ENCODE measurements at places on chromosomes 11 and 22.

- no peak for DNase-seq
These were observed 14.3 kb upstream of the ARFGAP3 start for GRCh38 chr22:42871146-42872050.

GRCh38 chr22:48018346-48018745 lies 1255.9 kb downstream of the TBC1D22A start:
- no peak for DNase-seq

GRCh38 chr11:112852143-112852866 lies 108.9 kb upstream of the NCAM1 start:
- DNase-seq, result no peak

DNA sequence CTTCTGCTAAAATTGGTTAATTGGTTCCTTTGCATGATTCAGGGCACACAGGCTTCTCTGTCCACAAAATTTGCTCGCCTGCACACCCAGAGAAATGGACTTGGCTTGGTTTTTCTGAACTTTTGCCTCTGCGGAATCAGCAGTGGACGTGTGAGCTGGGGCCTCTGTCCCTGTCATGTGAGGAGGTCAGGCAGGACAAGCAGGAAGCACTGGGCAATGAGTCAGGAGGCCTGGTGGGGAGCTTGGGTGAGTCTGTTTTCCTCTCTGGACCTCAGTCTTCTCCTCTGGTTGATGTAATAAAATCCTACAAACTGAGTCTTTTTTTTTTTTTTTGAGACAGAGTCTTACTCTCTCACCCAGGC lies 10.4 kb upstream of the CELSR1 start:
- no peak for DNase-seq

DNA sequence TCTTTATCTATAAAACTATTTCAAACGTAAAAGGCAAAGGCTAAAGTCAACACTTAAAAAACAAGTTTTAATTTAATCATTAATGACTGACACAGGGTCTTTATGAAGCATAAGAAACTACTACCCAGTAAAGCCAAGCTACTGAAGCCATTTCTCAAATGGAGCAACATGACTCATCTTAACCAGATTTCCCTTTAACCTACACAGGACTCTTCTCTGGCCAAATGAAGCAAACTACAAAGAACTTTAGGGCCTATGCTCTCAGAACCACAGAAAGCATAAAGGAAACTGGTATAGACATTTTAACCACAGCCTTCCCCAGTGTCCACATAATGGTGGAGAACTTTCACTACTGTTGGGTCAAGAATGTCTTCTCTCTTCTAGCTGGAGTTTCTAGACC lies 34.7 kb downstream of the ALG9 start:
- DNase-seq, result no peak

DNA sequence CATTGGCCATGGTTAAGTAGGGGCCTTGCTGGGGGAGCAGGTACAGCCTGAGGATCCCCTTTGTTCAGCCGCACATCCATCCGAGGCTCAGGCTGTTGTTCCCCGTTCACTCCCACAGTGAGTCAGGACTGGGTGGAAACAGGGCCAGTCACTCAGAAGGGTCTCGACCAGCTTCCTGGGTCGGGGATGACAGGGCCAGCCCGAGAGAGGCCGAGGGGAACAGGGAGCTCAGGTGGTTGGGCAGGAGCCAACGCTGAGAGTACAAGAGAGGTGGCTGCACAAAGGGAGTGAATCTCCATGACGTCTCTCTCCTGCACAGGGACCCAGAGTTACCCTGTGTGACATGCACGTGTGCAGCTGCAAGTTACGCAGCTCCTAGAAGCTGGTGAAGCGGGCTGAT lies 97.2 kb upstream of the SHANK2 start:
- DNase-seq, result no peak

GRCh38 chr22:48476577-48476976 lies 1351.1 kb downstream of the BRD1 start:
- DNase-seq, result no peak

GRCh38 chr11:285894-286220 lies 3.1 kb upstream of the PGGHG start:
- DNase-seq, result no peak

DNA sequence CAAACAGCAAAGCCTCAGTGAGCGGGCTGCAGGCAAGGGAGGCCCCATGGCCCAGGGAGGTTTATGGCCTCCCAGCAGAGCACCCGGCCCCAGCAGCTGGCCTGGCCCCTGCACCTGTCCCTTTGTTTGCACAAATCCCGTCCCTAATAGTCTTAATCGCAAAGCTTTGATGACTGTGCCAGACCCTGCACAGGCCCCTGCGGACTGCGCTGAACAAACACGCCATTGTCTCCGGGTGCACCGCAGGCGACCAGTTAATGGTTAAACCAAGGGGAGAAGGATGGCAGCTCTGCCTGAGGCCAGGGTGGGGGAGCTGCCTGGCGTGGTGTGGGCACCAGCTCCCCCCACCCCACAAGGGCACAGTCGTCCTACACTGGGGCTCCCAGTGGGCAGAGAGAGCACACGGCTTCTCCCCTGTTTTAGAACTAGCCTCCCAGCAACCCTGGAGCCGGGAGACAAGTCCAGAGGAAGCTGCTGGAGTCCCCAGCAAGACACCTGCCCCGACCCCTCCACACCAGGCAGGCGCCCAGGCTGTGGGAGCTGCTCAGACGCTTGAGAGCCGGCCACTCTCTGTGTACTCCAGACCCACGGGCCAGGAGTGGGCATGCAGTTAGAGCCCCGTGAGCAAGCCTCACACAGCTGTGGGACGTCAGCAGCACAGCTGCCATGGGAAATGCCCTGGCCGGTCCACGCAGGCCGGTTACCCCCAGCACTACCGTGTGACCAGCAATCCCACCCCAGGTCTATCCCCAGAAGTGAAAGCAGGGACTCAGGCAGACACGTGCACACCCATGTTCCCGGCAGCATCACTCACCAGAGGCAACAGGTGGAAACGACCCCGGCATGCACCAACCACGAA lies 39.7 kb upstream of the TH start:
- DNase-seq, result no peak

DNA sequence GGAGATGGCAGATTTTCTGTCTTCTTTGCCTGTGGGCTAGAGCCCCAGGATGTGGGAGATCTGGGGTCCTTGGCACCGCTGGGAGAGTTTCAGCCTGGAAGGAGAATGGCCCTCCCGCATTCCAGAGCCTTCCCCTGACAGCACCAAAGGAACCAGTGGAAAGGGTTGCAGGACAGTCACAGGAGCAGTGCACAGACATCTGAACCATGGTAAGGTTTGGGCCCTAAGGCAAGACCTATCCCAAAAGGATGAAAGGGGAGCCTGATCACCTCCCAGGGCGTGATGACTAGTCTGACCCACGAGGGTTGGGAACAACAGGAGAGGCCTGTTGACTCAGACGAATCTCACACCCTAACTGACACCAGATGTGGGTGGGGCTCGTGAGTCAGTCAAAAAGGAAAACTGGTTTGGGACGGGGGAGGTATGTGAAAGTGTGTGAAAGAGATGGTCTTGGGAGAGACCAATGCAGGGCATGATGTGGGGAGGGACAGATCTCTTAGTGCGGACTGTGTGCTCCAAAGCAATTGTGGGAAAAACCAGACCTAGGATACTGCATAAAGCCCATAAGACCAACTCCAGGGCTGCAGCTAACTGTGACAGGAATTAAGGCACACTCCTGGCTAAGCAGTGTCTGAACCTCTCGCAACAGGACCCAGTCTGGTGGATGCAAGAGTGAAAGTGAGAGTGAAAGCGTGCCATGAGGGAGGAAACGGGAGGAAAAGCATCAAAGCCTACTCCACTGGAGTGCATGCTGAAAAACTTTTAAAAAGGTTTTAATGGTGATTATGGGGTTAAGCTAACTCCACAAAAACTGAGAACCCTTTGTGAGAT lies 39.1 kb upstream of the GLYAT start:
- peak; percentile 5 for DNase-seq

- peak; percentile 28 for DNase-seq
These were observed 18.1 kb upstream of the MYH9 start for GRCh38 chr22:36405671-36406538.

GRCh38 chr22:31142285-31142684 lies 2.0 kb upstream of the PLA2G3 start:
- DNase-seq, result no peak

DNA sequence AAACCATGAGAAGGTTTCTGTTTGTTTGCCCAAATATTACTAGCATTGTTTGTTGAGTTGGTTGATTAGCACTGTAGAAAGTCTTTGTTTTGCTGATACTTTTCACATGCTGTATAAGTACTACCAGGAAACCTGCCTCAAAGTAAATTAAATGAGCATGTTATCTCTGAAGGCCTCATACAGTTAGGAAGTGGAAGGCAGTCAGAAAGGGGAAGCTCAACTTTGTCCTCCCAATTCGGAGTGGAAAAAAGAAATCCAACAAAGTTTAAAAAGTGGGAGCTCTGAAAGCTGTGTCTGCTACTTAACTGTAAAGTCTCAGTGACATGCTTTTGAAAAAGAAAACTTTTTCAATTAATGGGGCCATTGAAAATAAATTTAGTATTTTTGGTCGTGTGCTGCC lies 188.3 kb upstream of the BLID start:
- DNase-seq, result no peak

- no peak for DNase-seq
These were observed 10.8 kb upstream of the C11orf96 start for GRCh38 chr11:43931717-43932039.

DNA sequence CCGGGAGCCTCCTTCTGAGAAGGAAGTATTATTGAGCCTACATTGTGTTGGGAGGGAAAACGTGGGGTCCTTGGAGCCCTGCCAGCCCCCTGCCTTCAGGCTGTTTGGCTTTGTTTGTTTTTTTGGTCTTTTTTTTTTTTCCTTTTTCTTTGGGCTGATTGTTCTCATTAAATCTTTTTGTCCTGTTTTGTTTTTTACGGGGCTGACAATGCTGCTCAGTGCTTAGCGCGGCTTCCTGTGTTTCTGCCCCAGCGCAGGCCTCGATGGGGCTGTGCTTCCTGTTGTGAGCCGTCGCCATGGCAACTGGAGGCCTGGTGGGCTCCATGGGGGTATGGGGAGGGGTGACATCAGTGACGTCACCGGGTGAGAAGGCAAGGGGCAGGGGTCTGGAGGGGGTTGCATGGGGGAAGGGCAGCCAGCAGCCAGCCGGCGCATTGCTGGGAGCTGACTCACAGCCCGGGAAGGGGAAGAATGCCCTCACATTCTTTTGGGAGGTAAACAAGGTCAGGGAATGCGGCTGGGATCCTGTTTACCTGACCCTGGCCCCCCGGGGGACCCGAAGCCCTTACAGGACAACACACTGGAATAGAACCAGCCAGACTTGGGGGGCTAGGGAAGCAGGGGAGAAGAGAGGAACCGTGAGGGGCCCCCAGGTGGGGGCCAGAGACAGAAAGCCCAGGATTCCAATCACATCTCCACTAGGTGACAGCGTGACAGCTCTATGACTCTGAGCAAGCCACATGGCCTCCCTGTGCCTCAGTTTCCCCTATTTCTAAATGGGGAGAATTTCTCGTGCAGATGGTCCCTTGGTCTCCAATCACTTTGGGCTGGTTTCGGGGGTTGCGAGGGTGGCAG lies 22.2 kb upstream of the CBX7 start:
- no peak for DNase-seq

All from stimulated activated CD4-positive, alpha-beta T cell treated with anti-CD3 and anti-CD28 coated beads, Interleukin-2, amount 100 ng/mL, for 48 hours (primary cell).